Suprapubic skin (tissue), 4 donors: ENCODE measurements at places on chromosomes 4 and X.
A peak's percentile ranks its signal among the peaks of the same experiment; 100 is the strongest.

GRCh38 chr4:48985976-48986653 lies at the start of gene CWH43:
Gene CWH43, plus strand, starts transcription at chr4:48986275. Its CDS starts 155 bp downstream, at chr4:48986430.
- no peak for DNase-seq

DNA sequence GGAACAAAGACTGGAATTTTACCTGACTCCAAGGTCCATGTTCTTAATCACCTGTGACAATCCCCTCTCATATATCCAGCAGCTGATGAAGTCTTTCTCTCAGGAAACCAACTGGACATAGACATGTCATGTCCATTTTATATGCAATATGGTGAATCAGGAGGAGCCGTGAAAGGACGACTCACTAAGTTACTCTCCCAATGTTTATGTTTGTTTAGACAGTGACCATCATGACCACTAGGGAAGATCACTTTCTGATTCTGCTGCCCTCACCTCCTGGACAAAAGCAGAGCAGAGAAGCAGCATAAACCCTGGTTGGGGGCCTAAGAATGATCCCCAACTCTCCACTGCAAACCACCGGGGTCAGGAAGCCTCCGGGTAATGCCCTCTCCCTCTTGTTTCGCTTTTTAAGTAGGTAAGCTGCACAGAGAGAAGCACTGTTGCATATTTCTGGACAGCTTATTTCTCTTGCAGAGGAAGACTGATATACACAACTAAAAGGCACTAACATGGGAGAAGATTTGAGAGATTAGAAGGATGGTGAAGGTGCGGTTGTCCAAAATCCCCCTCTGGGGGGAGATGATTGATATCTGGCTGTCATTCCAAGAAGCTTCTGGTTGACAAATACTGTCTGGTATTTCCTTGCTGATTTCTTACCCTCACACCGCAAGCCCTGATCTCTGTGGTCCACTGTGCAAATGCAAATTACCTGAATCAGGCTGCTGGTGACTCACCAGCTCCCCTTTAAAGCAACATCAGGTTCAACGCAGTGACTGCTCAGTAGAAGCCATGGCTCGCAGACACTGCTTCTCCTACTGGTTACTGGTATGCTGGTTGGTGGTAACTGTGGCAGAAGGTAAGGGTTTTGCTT lies at the start of gene ODAPH:
TSS of gene ODAPH (plus strand) at position 773 of the 871 bp plus-strand sequence. CDS start at position 790, 17 bp downstream.
- no peak for DNase-seq

- DNase-seq: no peak
Measured at GRCh38 chr4:65069177-65069576, 601.1 kb downstream of the EPHA5 start.

DNA sequence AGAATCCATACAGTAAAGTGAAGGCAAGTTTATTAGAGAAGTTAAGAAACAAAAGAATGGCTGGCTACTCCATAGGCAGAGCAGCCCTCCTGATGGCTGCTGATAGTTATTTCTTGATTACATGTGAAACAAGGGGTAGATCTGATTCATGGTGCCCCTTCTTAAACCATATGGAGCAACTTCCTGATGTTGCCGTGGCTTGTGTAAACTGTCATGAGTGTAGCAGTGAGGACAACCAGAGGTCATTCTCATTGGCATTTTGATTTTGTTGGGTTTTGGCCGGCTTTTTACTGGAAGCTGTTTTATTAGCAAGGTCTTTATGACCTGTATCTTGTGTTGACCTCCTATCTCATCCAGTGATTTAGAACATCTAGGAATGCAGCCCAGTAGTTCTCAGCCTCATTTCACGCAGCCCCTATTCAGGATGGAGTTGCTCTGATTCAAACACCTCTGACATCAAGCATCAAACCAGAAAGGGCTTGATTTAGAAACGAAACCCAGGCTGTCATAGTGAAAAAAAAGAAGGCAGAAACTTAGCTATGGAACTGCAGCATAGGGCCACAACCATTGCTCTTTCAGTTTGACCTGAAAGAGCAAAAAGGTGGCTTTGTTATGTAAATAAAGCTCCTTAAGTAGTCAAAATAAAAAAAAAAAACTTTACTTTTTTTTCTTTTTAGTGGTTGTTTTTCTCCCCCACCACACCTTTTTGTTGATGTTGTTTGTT lies 37.8 kb downstream of the SPCS3 start:
- DNase-seq: no peak

DNA sequence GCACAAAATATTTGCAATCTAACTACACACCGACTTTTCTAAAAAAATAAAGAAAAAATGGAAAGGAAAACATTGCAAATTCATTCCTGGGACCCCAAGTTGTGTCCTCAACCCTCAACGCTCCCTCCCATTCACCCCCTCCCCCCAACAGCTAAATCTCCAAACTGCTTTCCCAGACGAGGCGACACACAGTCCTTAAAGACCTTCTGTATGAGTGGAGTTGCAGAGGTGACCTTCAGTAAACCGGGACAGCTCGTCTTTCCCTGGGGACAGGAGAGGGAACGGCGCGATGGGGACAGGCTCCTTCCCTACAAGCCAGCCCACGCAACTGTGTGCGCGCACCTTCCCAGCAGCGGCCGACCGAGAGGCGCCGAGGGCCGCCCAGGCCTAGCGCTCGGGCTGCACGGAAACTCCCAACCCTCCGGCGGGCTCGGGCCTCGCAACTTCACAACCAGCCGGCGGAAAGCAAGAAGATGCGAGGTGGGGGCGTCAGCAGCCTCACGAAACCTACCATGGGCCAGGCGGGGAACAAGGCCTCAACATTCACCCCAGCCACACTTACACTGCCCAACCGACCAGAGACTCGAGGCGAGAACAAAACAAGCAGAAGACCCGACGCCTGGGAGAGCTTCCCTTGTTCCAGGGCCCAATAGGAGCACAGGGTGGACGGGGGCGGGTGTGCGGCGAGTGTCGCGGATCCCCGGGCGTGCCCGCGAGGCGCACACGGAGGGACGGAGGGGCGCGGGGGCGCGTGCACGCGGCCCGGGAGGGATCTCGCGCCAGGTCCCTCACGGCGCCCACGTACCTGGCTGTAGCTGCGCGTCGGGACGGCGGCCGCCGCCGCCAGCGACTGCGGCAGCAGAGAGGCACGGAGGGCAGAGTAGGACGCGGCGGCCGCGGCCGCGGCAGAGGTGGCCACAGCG lies 763 bp downstream of the GRSF1 start:
- peak; percentile 82 for DNase-seq

GRCh38 chrX:16903274-16904022 lies 33.3 kb upstream of the RBBP7 start:
- DNase-seq: no peak

GRCh38 chr4:151824656-151825055 lies 63.8 kb upstream of the GATB start:
- DNase-seq: no peak

- DNase-seq: no peak
Measured at GRCh38 chr4:145283909-145284308, 103.5 kb upstream of the OTUD4 start.

GRCh38 chrX:123140454-123140853 lies 43.6 kb upstream of the GRIA3 start:
- DNase-seq: no peak

- no peak for DNase-seq
Measured at GRCh38 chr4:151324124-151324751, 1.2 kb downstream of the SH3D19 start.

- no peak for DNase-seq
Measured at GRCh38 chrX:12895866-12896265, 10.6 kb upstream of the TLR8 start.

DNA sequence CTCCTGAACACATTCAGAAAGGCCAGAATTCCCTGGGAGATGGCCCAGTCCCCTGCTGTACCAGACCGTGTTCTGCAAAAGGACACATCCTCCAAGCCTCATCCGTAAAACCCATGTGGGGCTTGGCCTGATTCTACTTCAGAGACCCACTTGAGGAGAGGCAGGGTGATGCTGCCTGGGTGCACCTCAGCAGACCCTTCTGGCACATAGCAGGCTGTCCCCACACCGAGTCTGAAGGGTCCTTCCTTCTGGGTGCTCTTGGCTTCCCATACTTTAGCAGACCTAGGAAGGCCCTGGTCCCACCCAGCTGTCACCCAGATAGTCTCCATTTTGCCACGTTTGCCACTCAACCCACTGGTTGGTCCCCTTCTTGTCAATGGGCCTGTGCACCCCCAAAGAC lies 270.1 kb upstream of the AGTR2 start:
- no peak for DNase-seq

DNA sequence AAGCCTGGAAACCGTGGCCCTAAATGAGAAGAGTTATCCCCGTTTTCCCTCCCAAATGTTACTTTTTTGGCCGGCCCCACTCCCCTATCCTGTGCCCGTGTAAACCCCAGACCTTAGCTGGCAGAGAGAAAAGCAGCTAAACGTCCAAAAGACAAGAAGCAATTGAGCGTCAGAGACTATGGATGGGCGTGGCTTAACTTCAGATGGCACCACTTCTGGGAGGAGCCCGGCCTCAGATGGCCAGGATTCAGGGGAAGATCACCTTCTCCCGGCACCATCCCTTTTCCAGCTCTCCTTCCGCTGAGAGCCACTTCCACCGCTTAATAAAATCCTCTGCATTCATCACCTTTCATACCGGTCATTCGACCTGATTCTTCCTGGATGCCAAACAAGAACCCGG lies 350.1 kb upstream of the PCDH7 start:
- DNase-seq: no peak

DNA sequence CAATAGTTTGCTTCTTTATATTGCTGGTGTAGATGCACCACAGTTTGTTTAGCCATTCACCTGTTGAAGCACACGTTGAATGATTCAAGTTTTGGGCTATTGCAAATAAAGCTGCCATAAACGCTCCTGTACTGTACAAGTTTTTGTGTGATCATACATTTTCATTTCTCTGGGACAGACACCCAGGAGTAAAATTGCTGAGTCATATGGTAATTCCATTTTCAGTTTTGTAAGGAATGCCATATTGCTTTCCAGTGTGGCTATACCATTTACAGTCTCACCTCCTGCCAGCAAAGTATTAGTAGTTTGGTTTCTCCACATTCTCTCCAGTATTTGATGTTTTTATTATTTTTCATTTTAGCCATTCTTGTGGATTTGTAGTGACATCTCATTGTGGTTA lies 32.0 kb upstream of the CAPN6 start:
- no peak for DNase-seq

DNA sequence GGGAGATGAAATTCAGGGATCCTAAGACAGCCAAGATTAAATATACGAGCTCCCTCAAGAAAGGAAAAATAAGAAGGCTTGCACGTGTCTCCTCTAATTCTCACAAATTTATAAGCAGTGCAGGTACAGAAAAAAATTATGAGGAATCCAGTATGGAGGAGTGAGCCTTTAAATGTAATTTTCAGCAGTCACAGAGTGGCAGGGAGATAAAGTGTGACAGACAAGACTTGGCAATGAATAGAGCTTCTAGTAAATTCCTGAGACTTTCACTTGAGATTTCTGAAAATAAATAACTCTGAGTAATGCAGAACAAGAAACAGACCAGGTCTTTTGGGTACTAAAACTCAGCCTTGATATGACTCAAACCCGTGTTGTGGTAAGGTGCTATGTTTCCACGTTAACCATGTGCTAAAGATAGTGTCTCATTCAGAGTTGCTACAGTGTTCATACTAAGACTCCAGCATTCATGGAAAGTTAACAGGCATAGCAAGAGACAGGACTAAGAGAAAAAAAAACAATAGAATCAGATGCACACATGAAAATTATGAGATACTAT lies 119.8 kb downstream of the SPOCK3 start:
- no peak for DNase-seq

DNA sequence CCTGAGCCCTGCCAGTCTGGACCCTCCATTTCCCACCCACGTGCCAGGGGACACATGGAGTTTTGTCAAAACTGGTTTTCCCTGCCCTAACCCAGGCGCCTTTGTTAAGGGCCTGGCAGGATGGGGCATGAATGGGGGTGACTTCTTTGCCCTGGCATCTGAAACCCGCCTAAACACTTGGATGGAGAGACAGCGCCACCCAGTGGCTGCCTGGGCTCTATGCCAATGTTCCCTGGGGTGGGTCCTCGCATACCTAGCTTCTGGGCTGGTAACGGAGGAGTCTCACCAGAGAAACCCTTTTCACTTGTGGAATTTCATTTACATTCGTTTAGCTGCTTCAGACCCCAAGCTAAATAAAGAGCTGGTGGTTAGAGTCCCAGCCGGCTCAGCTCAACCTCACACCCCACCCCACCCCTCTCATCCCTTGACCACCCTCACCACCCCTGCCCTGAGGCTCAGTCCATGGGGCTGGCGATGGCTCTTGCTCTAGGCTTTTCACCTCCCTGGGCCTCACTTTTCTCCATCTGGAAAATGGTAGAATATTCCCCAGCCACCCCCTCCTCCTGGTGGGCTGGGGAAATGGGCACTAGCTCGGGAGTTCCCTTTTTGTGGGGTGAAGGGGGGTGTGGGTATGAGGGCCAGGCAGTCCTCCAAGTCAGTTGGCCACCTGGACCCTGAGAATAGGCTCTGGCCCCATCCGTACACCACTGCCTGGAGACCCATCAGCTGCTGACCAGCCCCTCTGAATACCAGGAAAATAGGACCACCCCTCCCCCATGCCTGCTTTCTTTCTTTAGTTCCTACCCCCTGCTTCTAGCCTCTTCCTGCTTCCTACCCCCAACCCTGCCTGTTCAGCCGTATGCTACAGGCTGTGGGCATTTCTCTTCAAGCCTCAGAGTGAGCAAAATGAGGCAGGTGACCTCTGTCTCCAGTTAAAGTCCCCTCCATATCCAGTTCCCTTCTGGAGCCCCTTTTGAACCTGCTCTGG lies 57.1 kb upstream of the PJA1 start:
- no peak for DNase-seq

DNA sequence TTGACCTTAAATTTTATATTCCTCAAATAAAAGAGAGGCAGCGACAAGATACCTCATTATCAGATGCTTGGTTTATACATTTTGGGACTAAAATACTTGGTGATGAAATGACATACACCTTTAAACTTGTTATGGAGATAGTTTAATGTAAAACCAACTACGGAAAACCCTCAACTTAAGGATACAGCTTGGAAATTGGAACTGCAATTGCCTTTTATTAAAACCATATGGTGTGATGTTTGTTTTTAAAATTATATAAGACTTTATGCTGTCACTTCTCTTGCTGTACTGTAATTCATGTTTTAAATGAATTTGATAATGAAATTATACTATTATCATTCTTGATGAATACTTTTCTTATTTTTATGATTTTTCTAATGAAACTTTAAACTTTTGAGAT lies 25.9 kb downstream of the METTL14 start:
- DNase-seq: no peak
